ENCODE measurements at places on chromosomes 16 and 17.

- DNase-seq, result peak; percentile 37
Measured at GRCh38 chr17:17141860-17142552, 64.1 kb downstream of the PLD6 start.

- DNase-seq, result no peak
Measured at GRCh38 chr16:3971261-3971660, 90.7 kb upstream of the CREBBP start.

DNA sequence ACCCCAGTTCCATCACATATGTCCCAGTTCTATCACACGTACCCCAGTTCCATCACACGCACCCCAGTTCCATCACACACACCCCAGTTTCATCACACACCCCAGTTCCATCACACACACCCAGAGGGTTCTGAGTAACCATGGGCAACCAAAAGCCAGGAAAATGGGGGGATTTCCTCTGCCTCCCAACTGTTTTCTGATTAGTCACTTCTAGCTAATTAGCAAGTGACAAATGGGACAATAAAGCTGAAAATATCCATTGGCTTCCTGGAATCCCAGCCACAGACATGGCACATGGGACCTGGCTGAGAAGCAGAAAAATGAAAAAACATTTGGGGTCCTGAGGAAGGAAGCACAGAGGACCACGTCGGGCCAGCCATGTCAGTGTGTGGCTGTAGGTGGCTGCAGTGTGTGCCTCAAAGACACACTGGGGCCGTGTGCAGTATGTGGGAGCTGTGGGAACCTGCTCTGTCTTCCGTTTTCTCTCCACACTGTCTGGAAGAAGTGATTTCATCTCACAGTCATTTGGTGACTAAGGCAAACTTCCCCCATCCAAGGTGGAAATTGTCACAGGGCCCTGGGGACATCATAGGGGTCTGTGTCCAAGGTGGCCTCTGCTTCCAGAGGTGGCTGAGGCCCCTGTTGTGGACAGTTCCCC, 106.7 kb downstream of the CMIP start:
- DNase-seq, result no peak

DNA sequence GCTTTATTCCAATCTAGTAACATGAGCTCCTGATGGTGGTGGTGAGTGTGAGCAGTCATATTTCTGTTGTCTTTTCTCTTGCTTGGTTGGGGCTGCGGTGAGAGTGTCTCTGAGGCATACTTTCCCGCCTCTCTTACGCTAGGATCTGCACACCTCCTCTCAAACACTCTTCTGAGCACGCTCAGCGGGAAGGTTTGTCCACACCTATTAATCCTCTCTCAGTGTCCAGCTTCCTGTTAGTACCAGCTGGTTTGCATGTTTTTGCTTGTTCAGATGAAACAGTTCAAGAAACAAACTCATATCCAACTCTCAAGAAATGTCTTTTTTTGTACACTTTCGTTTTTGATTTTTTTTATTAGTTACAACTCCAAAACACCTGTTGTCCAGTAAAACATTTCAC, 89.5 kb downstream of the CCDC182 start:
- no peak for DNase-seq

- DNase-seq, result no peak
Measured at GRCh38 chr16:88130681-88131080, 179.4 kb downstream of the BANP start.

DNA sequence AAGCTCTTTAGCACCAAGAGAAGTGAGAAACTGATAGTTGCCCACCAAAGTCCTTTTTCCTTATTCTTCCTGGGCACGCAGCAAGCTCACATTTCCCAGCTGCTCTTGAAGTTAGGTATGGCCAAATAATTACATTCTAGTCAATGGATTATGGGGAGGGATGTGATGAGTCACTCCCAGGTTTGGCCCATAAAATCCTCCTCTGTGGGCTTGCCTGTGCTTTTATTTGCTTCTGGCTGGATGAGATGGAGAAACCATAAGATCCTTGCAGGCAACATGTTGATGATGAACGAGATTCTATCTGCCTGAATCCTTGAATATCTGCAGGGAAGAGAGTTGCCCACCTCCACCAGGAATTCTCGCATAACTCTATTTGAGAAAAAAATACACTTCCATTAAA, 568.3 kb upstream of the SALL1 start:
- no peak for DNase-seq

DNA sequence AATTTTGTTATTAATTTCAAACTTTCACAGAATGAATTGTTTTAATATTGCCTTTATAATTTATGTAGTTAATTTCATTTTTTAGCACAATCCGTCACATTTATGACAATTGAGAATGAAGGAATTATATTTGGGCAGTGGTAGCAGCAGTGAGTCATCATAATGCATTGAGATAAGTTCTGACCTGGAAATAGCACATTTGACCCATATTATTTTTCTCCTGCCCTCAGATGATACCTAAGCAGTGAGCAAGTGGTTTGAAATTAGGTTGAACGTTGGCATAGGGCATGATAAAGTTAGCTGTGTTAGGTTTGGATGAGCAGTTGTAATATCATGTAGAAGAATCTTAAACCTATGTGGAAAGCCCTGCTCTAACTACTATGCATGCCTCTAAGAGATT, 1431.3 kb upstream of the CDH8 start:
- DNase-seq, result no peak

DNA sequence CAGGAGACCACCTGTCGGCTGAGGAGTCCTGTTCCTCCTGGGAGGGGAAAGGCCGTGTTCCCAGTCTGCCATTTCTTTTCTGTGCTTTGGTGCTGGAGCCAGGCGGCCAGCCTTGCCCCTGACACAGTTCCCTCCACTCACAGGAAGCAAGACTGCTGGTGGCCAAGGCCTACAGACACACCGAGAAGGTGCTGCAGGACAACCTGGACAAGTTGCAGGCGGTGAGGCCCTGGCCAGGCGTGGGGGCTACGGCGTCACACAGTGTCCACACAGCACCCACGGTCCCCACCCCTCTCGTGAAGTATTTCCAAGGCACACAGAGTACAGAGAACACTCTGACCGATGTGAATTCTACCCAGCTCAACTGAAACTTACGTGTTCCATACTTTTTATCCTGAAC, 6.1 kb upstream of the RPL13 start:
- no peak for DNase-seq

GRCh38 chr16:86257546-86257945, 252.8 kb upstream of the FOXF1 start:
- DNase-seq, result no peak

- no peak for DNase-seq
Measured at GRCh38 chr16:70702624-70703023, 16.8 kb upstream of the MTSS2 start.

Measured in activated CD4-positive, alpha-beta T cell treated with anti-CD3 and anti-CD28 coated beads for 4 hours (primary cell).